ENCODE measurements at places on chromosomes 7 and 10.

DNA sequence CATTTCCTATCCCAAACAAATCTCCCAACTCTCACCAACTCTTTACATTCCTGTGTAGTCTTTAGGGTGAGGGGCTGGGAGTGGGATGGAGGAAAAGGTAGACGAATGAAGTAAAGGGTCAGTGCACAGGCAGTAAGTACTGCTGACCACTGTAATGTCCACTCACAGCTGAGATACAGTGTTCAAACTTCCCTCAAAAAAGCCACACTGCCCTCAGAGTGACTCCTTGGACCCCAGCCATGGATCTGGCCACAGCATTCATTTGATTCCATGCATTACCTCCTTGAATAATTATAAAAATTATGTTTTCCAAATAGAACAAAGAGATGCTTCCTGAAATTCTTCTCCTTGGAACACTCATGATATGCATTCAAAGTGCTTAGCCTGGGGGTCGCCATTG, 19.8 kb upstream of the HIPK2 start:
- no peak for DNase-seq

DNA sequence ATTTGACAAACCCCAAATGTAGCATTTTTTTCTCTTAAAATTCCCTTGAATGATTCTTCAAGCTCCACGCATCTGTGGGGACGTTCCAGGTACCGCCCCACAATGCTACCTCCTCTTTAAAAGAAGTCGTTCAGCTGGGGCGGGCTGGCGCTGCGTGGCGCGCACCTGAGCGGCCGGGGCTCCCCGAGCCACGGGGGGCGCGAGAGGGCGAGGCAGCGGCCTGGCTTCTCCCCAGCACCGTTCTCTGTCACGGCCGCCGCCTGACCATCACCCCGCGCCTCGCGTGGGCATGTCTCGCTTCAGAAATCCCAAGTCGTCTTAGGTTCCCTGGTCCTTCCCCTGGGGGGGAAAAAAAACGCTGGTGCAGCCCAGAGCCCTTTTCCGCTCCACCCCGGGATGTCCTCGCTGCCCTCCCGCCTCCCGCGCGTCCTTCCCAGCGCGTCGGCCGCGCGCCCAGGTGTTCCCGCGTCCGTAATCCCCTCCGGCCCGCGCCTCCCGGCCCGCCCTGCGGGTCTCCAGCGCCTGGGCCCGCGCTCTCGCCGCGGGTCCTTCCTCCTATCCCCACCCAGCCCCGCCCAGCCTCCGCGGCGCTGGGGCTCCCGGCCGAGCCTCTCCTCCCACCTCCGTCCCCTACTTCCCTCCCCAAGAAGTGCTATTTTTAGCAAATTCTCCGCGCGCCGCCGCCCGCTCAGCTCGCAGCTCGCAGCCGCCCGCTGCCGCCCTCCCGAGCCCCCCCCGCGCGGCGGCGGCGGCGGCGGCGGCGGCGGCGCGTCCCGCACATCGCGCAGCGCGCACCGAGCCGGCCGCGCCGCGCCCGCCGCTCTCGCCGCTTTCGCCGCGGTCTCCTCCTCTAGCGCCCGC, 58.7 kb upstream of the PRPS1L1 start:
- DNase-seq = peak; percentile 68

- no peak for DNase-seq
Measured at GRCh38 chr10:116097239-116097784, 175.7 kb downstream of the GFRA1 start.

GRCh38 chr7:35700333-35700732, 5.4 kb upstream of the HERPUD2 start:
- DNase-seq = no peak

GRCh38 chr7:44292420-44292817, 33.0 kb downstream of the CAMK2B start:
- DNase-seq = no peak

GRCh38 chr10:1659221-1659791, 78.0 kb downstream of the ADARB2 start:
- DNase-seq = no peak

DNA sequence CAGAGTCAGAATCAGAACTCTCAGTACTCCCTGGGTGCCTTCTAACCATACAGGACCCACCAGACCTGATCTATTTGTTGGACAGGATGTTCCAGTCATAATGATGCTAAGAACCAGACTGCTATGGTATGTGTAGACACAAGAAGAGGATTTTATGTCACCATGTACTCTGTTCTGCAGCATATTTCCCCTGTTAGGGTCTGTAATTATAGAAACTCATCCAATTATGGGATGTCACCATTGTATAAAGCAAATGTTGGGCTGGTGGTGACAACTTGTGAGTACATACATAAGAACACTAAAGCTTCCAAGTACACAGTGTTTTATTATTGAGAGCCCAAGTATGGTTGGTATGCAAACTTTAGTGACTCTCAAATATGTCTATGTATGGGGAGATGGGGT, 67.1 kb upstream of the AGBL3 start:
- no peak for DNase-seq

- no peak for DNase-seq
Measured at GRCh38 chr7:131547589-131547988, 8.8 kb downstream of the PODXL start.

DNA sequence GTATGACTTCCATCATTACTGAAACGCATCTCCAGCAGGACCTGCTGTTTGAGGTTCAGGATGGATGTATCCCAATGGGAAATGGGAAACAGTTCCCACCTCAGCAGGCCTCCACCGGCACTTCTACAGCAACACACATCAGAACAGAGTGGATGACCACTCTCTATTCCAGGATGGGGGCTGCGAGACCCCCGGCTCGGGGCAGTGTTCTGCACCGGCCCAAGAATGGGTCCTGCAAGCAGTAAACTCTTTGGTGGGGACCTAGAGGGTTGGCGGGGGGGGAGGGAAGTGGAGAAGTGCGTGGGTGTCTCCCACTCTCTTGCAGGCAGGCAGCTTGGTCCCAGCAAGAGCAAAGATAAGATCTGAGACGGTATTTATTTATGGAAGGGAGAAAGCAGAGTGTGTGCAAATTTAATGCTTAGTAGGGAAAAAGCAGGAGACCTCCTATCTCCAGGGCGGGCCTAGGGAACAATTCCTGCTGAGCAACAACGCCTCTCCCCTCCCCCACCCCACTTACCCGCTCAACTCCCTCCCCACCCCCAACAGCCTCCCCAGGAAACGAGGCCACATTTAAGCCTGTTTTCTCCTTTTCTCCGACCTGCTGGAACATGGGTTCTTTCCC, 4.0 kb downstream of the SFMBT2 start:
- DNase-seq = no peak

GRCh38 chr7:25117226-25118047, 7.6 kb downstream of the CYCS start:
- DNase-seq = no peak

DNA sequence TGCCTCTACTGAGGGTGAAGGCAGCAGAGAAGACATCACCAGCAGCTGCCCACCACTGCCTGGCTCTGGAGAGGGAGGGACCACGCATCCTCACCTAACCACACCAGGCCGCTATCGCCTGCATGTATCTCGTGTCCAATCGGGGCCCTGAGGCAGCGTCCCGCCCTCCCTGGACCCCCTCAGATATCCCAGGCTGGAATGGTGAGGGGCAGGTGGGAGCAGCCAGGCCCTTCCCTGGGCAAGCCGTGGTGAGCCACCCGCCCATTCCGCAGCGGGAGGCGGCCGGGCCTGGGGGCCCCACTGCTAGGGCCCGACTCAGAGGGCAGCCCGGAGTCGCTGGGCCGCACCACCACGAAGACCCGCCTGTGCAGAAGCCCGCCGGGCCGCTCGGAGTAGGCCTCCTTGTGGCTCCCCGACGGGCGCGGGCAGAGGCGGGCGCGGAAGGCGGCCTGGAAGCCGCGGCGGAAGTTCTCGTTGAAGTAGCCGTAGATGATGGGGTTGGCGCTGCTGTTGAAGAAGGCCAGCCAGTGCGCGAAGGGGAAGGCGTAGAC, 21.6 kb upstream of the PPA1 start:
- no peak for DNase-seq

DNA sequence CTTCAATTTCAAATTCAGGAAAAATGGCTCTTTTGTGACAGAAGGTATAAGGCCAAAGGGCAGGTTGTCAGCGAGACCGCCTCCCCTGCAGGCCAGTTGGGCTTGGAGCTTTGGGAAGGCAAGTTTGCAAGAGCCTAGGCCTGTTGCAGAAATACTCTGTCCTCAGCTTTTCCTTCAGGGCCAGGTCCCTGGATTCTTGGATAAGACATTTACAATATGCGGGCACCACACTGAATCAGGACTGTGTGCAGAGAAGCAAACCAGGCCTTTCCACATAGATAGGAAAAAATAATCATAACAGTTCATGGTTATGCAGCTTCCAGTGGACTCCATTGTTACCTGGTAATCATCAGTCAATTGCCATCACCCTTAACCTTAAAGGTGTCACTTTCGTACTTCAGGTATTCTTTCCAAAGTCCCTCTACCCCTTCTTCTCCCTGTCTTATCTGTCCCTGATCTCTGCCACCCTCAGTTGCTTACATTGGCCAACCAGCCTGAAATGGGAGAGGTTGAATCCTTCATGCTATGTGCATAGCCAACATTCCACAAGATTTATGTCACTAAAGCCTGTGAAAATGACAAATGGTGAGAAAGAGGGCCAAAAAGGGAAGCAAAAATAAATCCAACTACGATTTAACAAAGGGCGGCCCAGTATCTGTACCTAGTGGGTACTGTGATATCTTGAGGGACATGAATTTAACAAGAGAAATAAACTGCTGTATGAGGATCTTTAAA, 304.5 kb upstream of the NFE2L3 start:
- no peak for DNase-seq

DNA sequence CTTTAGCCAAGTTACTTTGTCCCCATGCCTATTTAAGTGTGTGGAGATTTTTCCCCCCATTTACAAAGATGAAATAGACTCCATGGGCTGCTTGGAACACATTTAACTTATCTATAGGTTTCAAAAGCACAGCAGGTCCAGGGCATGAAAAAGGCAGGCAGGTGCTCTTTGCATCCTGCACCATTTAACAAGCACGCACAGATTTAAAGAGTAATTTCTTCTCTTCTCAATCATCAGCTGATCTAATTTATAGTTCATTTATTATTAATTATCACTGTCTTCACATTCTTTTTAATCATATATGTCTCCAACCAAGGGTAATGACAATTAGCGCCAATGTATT, 156.8 kb downstream of the CACNA2D1 start:
- no peak for DNase-seq

- no peak for DNase-seq
Measured at GRCh38 chr10:73803680-73804286, 7.6 kb downstream of the NDST2 start.

DNA sequence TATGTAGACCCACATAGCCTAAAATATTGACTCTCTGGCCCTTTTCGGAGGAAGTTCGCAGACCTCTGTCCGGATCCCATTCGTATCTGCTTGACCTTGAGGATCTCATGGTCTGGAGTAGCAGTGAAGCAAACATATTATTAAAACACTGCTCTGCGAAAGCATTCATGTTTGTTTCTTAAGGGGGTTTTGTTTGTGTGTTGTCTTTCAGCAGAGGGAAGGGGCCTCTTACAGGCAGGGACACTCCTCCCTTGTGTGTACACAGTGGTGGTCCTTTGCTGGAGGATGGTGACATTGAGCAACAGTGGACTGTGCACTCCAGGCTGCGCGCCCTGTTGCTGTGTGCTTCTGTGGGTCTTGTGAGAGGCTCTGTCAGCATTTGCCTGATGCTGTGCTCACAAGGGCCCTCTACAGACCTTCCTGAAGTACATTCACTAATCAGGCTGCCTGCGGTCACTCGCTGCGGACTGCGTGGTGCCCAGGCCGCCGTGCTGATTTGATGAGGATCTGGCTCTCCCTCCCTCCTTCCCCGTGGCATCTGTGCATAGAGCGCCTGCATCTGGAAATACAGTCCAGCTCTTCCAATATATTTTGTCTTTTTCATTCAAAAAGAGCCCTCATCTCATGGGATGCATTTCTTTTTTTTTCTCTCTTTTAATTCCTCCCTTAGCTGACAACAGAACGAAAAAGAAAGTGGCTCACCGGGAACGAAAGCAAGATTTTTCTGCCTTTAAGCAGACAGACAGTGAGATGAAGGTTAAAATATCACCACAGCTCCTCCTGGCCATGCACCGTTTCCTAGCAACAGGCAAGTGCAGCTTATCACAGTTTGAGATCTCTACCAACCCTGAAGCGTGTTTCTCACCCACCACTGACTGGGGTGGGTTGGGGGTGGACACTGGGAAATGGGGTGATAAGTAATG, 135.8 kb downstream of the CNNM2 start:
- no peak for DNase-seq

GRCh38 chr7:101537205-101537604, 91.9 kb downstream of the MYL10 start:
- no peak for DNase-seq

DNA sequence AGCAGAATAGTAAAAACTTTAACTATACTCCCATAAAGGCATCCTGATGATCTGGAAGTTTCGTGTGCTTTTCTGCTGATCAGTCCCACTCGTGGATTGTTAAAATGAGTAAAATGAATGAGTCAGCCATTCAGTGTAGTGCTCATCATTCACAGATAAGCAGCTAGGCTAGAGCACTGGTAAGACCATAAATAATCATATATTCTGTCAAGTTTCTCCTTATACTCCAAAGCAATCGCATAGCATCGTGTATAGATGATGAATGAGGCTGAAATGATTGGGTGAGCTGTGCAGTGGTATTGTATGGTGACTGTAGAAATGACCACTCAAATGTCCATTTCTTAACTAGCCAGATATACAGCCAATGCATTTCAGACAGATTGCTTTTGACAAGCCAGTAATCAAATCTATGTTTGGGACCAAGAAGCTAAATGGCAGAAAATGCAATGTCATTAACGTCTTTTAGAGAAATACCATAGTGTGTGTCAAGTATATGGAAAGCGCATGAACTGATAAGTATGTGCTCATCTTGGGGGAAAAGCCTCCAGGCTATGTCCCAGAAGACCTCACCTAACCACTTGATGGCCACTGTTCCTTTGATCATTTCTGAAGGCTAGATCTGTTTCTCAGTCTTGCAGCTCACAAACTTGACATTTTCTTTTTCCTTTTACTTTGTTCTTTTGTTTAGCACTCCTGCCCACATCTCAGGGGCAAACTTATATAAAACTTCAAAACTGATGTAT, 227.2 kb upstream of the FAM3C start:
- DNase-seq = no peak

DNA sequence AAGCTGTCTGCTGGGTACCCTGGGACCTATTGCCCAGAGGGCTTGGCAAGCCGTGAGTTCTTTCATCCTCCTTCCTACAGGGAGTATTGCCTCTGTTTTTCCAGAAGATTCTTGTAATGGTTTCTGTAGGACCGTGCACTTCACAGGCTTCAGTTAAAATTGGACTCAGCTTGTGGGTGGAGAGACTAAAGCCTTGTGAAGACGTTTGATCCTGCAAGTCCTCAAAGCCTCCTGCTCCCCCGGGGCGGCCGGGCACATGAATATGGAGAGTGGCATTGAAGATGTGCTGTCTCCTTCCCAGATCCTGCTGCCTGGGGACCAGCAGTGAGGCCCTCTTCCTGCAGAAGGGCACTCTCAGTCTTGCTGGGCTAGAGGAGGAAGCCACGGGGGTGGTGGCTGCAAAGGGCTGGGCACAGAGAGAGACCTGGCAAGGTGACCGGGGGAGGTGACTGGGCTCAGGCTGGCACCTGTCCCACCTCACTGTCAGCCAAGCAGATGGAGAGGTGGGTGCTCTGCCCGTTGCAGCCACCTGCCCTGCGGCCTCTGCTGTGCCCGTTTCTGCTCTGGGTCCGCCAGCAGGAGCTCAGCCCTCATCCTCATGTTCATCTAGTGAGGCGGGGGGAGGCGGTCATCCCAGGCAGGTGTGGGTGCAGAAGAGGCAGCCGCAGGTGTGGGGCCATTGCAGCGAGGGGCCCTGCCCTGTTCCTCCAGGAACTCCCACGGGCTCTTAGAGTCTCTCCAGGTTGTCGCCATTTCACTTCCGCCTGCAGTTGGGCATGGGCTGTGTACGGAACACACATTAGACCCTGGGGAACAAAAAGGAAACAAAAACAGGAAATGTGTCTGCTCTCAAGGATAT, 55.7 kb downstream of the TMEM209 start:
- peak; percentile 62 for DNase-seq
